Activated CD4-positive, alpha-beta T cell treated with anti-CD3 and anti-CD28 coated beads, Interleukin-10, Interleukin-2, amounts not matched to agents 100 ng/mL and 50 ng/mL, durations not matched to agents 16 hours and 8 hours (primary cell): ENCODE measurements at places on chromosomes 12 and 14.

GRCh38 chr12:89783359-89784060 is 74.9 kb upstream of the ATP2B1 start:
- DNase-seq: no peak

- no peak for DNase-seq
Observed at GRCh38 chr14:75214558-75214957, 38.1 kb upstream of the TMED10 start.

DNA sequence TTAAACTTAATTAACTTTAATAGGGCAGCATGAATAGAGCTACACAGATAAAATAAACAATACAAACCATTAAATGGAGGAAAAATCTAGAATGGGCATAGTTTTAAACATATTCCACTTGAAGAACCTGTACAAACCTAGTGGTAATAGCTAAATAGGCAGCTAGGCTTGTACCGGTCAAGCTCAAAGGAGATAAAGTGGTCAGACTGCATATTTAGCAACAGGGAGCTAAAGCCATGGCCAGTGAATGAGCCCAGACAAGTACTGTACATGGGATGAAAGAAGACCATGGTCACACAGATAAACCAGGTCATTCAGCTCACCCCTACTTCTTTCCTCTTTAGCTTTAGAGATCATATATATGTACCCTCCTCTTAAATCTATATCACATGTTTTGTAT is 186.6 kb upstream of the KRR1 start:
- no peak for DNase-seq

- peak; percentile 52 for DNase-seq
Observed at GRCh38 chr12:21169878-21170472, 39.0 kb downstream of the SLCO1B1 start.

- no peak for DNase-seq
Observed at GRCh38 chr14:42374332-42374731, 767.7 kb downstream of the LRFN5 start.

GRCh38 chr14:32443890-32444661 is 115.0 kb downstream of the AKAP6 start:
- no peak for DNase-seq

- DNase-seq: no peak
Observed at GRCh38 chr14:55713486-55713885, 133.5 kb downstream of the KTN1 start.
